Left lung (tissue), 14 donors: ENCODE measurements at places on chromosomes 4 and X. TPM values are rescaled to one million over a fixed set of nuclear protein-coding genes. Genes with fewer than 3 reads are reported as not detected.

DNA sequence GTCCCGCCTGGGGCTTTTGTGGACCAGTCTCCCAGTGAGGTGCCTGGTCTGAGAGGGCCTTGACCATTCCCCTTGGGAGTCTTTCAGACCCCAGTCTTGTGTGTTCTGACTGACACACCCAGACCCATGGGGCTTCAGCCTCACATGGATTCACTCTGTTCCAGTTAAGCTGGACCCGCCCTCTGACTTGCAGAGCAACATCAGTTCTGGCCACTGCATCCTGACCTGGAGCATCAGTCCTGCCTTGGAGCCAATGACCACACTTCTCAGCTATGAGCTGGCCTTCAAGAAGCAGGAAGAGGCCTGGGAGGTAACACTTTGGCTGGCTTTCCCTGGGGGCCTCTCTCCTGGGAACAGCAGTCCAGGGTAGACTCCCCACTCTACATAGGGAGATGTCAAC, 6.8 kb downstream of the IL9R start:
- DNase-seq: no peak
- H3K27me3 ChIP-seq: no peaks in the 10 kb centered on the region
- no peak overlapping the region for H3K27ac ChIP-seq

Gene FRMD7
- not detected for total RNA-seq

DNA sequence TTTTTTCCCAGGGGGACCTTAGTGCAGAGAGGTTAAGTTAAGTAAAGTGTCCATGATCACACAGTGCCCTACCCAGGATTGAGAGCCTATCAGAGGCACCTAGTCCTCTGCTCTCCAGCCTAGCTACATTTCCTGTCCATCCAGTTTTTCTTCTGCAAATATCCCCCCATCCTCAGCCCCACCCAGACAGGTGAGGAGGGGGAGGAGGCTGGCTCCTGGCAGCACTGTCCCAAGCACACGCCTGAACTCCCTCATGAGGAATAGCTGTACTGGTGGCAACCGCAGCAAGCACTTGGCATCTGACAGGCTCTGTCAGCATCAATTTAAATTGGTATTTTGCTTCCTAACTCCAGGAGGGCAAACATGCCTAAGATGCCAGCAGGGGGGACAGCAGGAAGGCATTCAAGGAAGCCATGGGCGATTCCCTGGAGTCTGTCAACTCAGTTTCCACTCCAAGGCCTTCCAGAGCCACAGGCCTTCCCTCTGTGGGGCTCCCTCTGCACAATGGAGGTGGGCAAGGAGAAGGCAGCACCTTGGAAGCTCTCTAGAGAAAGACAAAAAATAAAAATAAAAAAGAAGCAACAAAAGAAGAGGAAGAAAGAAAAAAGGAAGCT, 6.4 kb upstream of the FRMPD3 start:
- no peaks in the 10 kb centered on the region for H3K36me3 ChIP-seq
- DNase-seq: peak; percentile 32
- peaks cover 7% of the 10 kb centered on the region for H3K27me3 ChIP-seq
- H3K27ac ChIP-seq: no peak overlapping the region

Gene CSAG1
- not detected for total RNA-seq

DNA sequence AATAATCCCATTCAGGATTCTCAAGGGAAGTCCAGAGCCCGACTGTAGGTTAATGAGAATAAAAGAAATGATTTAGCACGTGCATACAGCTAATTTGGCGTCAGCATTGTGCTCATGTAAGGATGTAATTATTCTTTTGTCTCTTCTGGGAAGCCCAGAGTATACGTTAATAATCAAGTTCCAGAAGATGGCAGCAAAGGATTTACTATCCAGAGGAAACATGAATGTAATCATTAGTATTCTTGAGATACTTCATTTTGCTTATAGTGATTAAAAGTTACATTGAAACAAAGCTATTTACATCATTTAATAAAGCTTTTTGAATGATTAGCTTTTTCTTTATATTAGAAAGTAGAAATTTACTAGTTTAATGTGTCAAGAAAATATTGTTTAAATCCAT, 27.1 kb upstream of the MAP9 start:
- no peaks in the 10 kb centered on the region for H3K36me3 ChIP-seq
- H3K4me1 ChIP-seq: no peaks in the 10 kb centered on the region
- DNase-seq: no peak
- no peak overlapping the region for H3K27ac ChIP-seq

DNA sequence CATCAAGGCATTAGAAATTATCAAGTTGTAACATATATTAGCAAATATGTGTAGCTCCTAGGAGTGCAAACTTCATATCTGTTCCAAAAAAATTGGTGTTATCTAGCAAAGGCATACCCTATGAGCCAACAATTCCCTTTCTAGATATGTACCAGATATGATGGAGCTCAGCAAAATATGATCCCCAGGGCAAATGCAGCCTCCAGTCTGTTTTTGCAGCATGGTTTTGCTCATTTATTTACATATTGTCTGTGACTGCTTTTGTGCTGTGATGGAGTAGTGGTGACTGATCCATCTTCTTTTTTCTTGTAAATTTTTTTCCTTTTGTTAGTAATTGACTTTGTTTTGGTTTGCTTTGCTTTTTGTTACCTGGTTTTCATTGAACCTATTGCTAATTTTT, 41.0 kb downstream of the CEP135 start:
- DNase-seq: no peak
- H3K27me3 ChIP-seq: no peaks in the 10 kb centered on the region
- no peak overlapping the region for H3K4me3 ChIP-seq
- no peak overlapping the region for H3K27ac ChIP-seq
- H3K4me1 ChIP-seq: no peaks in the 10 kb centered on the region
- H3K36me3 ChIP-seq: no peaks in the 10 kb centered on the region

Gene SLC49A3
- 27.5 TPM for total RNA-seq

DNA sequence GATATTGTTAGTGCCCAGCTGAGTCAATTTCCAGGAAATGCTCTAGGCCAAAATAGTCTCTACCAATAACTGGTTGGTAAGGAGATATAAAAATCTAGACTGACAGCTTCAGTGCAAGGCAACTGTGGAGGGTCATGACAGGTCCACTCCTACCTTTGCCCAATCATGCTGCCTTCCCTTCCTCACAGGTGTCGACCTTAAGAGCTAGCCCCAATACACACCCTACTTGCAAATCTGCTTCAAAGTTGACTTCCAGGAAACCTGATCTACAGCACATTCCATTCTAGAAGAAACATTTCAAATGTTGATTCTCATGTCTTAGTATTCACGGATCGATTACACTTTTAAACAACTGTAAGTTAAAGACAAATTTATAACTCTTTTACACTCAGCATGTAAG, 1455.5 kb downstream of the TECRL start:
- H3K4me1 ChIP-seq: no peaks in the 10 kb centered on the region
- no peak for DNase-seq
- no peaks in the 10 kb centered on the region for H3K36me3 ChIP-seq
- H3K4me3 ChIP-seq: no peak overlapping the region

GRCh38 chrX:41877167-41877566, 46.2 kb downstream of the CASK start:
- no peak overlapping the region for H3K27ac ChIP-seq
- no peak overlapping the region for H3K4me3 ChIP-seq
- H3K27me3 ChIP-seq: no peaks in the 10 kb centered on the region
- H3K36me3 ChIP-seq: no peaks in the 10 kb centered on the region
- DNase-seq: no peak

- no peak overlapping the region for H3K27ac ChIP-seq
- no peaks in the 10 kb centered on the region for H3K36me3 ChIP-seq
- no peaks in the 10 kb centered on the region for H3K27me3 ChIP-seq
Measured at GRCh38 chrX:117335209-117335608, 781.4 kb downstream of the KLHL13 start.

Gene RAB40A
- 0.17 TPM for total RNA-seq

DNA sequence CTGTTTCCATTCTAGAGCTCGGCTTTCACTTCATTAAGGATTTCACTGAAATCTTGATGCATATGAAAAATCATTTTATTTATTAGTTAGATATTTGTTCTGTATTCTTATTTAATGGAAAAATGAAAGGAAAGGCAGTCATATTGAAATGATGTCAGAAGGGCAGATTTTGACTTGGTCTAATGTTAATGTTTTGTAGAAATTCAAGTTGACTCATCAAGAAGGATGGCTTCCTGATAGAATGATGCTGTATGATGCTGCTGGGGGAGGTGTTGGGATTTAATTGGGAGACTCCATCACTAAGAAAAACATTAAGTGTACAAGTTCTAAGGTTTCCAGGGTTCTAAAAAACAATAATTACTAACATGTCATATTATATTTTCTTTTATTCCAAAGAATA, 204.8 kb downstream of the PDGFC start:
- no peaks in the 10 kb centered on the region for H3K36me3 ChIP-seq
- H3K4me1 ChIP-seq: peaks cover 4% of the 10 kb centered on the region
- no peak overlapping the region for H3K27ac ChIP-seq
- DNase-seq: no peak
- H3K27me3 ChIP-seq: no peaks in the 10 kb centered on the region

Gene TEX13C
- total RNA-seq: not detected

Gene ASB9
- 2.7 TPM for total RNA-seq

GRCh38 chr4:76499461-76499860, 64.4 kb downstream of the SHROOM3 start:
- H3K36me3 ChIP-seq: no peaks in the 10 kb centered on the region
- H3K4me1 ChIP-seq: no peaks in the 10 kb centered on the region
- no peak for DNase-seq
- H3K27me3 ChIP-seq: no peaks in the 10 kb centered on the region
- no peak overlapping the region for H3K27ac ChIP-seq

GRCh38 chr4:54091637-54092404, 8.1 kb upstream of the GSX2 start:
- H3K4me1 ChIP-seq: peaks cover 16% of the 10 kb centered on the region
- no peaks in the 10 kb centered on the region for H3K36me3 ChIP-seq
- peak; percentile 59 for DNase-seq
- H3K27ac ChIP-seq: no peak overlapping the region
- peak overlapping the region; percentile 31 for H3K4me3 ChIP-seq

Gene MPP1
- total RNA-seq: 125 TPM

GRCh38 chr4:53713296-53713695, 122.0 kb upstream of the LNX1 start:
- peaks cover 11% of the 10 kb centered on the region for H3K4me1 ChIP-seq
- no peaks in the 10 kb centered on the region for H3K36me3 ChIP-seq
- H3K27ac ChIP-seq: no peak overlapping the region
- no peak for DNase-seq
- H3K27me3 ChIP-seq: no peaks in the 10 kb centered on the region

GRCh38 chr4:154625971-154626370, 13.5 kb upstream of the FGG start:
- peaks cover 9% of the 10 kb centered on the region for H3K4me1 ChIP-seq
- H3K4me3 ChIP-seq: no peak overlapping the region
- DNase-seq: no peak
- no peak overlapping the region for H3K27ac ChIP-seq

- no peaks in the 10 kb centered on the region for H3K27me3 ChIP-seq
- no peak overlapping the region for H3K4me3 ChIP-seq
- no peaks in the 10 kb centered on the region for H3K4me1 ChIP-seq
- H3K27ac ChIP-seq: no peak overlapping the region
- DNase-seq: no peak
Measured at GRCh38 chrX:132737743-132738142, 220.7 kb downstream of the HS6ST2 start.

Gene AMOT
- 31.0 TPM for total RNA-seq

Gene CPLX1
- total RNA-seq: 3.2 TPM

DNA sequence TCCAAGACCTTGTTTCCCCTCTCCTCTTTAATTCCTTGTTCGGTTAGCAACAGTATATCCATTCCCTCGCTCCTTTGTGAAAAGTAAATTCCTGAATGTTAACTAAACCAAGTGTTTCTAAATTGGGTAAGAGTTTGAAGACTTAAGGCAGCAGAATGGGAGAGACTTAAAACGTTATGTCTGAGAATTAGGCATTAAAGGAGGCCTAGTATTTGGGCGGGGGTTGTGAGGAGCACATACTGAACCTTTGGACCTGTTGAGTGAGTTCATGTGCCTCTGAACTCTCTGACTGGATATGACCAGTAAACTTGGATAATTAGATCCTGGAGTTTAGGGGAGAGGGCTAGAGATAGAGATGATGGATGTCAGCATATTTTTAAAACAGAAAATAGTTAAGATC, 1.2 kb downstream of the MSMO1 start:
- peak overlapping the region; percentile 85 for H3K4me3 ChIP-seq
- no peaks in the 10 kb centered on the region for H3K4me1 ChIP-seq
- peaks cover 23% of the 10 kb centered on the region for H3K36me3 ChIP-seq
- peak overlapping the region; percentile 88 for H3K27ac ChIP-seq

GRCh38 chr4:175412161-175412560, 399.9 kb downstream of the GPM6A start:
- no peak overlapping the region for H3K4me3 ChIP-seq
- no peaks in the 10 kb centered on the region for H3K36me3 ChIP-seq
- H3K27me3 ChIP-seq: no peaks in the 10 kb centered on the region
- no peaks in the 10 kb centered on the region for H3K4me1 ChIP-seq
- DNase-seq: peak; percentile 10
- no peak overlapping the region for H3K27ac ChIP-seq

DNA sequence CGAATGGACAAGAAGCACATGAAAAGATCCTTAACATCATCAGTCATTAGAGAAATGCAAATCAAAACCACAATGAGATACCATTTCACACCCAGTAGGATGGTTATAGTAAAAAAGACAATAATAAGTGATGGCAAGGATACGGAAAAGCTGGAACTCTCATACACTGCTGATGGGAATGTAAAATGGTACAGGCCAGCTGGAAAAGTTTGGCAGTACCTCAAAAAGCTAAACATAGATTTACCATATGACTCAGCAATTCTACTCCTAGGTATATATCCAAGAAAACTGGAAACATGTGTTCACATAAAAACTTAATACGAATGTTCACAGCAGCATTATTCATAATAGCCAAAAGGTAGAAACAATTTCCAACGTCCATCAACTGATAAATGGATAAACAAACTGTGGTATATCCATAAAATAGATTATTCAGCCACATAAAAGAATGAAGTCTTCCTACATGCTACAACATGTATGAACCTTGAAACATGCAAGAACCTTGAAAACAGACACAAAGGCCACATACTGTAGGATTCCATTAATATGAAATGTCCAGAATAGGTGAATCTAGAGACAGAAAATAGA, 11.9 kb downstream of the RPS6KA3 start:
- H3K36me3 ChIP-seq: no peaks in the 10 kb centered on the region
- no peak overlapping the region for H3K27ac ChIP-seq

- H3K27me3 ChIP-seq: no peaks in the 10 kb centered on the region
- no peak overlapping the region for H3K27ac ChIP-seq
- no peaks in the 10 kb centered on the region for H3K4me1 ChIP-seq
- no peak overlapping the region for H3K4me3 ChIP-seq
- H3K36me3 ChIP-seq: no peaks in the 10 kb centered on the region
Measured at GRCh38 chrX:142040906-142041305, 137.2 kb downstream of the MAGEC1 start.

DNA sequence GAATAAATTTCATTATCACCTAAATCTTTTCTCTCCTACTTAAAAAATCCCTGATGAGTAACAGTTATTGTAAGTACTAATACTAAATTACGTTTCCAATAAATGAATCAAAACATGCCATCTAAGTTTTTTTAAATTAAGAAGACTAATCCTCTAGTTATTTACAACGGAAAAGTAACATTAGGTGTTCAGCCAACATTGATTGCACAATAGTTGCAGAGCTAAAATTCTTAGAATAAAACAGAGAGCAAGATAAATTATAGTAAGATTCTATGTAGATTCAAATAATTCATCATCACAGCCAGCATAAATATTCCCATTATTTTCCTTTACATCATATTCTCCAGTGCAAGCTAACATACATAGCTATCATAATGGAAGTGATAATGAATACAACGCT, 139.2 kb downstream of the HDX start:
- no peaks in the 10 kb centered on the region for H3K4me1 ChIP-seq
- no peaks in the 10 kb centered on the region for H3K27me3 ChIP-seq
- H3K4me3 ChIP-seq: no peak overlapping the region
- DNase-seq: no peak
- no peak overlapping the region for H3K27ac ChIP-seq

Gene REST
- total RNA-seq: 32.9 TPM

Gene UFSP2
- 28.4 TPM for total RNA-seq

Gene TLR3
- total RNA-seq: 24.6 TPM
